NCI-H345 (cell line): ENCODE measurements at places on chromosomes 7 and 10.

DNA sequence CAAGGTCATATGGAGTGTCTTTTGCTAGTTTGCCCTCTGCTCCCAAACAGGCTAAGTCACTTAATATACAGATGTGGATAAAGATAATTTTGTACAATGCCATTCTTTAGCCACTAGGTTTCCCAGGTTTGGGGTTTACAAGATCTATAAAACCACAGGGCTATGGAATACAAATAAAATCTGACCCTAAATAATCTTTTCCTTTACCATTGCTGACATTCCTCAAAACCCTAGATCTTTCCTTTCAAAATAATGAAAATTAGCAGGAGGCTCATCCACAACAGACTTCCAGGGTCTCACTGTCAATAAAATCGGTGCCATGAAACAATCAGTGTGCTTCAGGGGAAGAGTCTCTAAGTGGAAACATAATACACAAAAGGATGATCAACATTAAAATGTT, 148.4 kb downstream of the CPEB3 start:
- DNase-seq: no peak

DNA sequence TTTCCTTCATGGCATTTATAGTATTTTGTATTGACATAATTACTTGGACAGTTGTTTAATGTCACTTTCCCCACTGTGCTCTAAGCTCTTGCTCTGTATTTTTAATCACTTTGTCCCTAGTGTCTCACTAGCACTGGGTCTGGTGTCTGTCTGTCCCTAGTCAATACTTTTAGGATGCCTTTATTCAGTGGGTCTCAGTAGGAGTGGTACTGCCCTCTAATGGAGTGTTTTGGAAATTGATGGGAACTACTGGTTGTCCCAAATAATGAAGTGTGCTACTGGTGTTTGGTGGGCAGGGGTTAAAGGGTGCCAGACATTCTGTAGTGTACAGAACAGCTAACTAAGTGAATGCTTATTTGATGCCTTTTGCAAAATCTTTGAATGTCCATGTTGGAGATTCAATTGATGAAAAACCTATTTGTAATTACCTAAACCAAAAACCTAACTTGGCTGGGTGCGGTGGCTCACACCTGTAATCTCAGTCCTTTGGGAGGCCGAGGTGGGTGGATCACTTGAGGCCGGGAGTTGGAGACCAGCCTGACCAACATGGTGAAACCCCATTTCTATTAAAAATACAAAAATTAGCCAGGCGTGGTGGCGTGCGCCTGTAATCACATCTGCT, 33.3 kb downstream of the CDK14 start:
- peak; percentile 44 for DNase-seq

- DNase-seq: no peak
Measured at GRCh38 chr10:127527891-127528290, 21.2 kb upstream of the NPS start.

DNA sequence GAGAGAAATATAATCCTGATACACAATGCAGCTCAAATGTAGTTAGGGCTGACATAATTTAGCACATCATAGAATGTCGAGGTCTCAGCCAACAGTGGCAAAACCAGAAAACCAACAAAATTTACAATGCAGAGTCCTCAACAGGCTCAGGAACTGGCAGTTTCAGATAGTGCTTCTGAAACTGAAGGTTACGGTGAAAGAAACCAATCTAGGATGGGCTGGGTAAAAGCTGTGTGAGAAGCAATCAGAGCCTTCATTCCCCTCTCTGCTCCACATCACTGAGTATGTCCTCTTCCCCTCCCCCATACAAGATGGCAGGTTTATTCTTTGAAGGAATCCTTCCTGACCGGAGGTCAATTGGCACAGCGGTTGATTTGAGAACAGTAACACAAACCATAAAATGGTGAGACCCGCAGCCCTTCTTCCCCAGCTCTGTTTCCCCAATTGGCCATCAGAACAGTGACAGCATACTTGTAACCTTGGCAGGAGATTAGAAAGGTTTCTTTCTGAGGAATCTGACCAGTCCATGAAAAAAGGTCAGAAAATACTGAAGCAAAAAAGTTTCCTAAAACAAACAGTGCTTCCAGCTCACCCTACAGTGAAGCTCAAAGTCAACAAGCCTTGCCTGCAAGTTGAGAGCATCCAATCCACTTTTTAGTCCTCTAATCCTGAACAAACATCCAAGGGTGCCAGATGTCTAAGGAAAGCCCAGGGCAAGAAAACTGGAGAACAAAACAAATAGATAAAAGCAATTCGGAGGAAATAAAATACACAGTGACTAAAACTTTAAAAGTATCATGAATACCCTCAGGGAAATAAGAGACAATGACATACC, 53.9 kb upstream of the IL6 start:
- DNase-seq: peak; percentile 36

DNA sequence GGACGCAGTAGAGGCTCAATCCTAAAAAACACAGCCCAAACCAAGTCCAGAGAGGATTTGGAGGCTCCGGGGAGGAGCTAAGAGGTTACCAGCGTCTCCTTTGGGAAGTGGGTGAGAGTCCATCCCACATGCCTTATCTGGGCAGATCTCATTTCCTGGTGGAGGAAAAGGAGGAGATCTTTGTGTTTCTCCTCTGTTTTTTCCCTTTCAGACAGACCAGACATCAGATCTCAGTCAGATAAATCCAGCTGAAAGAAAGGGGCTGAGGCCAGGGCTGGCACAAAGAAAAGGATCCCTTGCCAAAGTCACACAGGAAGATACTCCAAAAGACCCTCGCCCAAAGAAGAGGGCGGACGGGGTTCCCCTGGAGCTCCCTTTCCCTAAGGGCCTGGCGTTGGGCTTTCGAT, 58.3 kb upstream of the COMTD1 start:
- no peak for DNase-seq

DNA sequence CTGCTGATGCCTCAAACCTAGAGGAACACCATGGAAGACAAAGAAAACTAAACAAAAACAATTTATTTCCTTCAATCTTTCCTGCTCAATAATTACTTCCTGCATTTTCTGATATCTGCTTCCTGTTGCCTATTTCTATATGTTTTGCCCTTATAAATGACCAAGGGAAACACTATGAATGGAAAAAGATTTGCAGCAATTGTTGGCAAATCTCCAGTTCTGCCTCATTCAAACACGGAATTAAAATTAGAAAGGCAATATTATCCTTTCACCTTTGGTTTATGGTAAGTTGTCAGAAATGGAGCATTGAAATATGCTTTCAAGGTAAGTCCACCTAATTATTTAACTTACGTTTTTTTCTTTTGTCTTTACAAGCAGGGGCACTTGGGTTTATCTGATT, 552.2 kb upstream of the ANKRD30A start:
- DNase-seq: no peak

DNA sequence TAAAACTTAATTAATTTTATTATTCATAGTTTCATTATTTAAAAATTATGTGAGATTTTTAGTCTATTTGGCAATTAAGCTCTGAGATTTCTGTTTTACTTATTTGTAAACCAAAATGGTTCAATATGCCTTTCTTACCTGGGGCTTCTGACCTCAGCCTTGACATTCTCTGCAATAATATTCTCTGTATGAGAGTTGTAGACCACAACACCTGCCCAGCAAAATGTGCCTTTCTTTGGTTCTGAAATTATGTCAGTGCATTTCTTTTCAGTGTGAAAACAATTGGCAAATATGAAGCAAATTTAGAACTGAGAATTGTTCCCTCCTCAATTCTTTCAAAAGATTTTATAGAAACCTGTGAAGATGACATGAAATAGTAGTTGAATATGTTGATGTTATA, 426.4 kb upstream of the FZD8 start:
- no peak for DNase-seq

DNA sequence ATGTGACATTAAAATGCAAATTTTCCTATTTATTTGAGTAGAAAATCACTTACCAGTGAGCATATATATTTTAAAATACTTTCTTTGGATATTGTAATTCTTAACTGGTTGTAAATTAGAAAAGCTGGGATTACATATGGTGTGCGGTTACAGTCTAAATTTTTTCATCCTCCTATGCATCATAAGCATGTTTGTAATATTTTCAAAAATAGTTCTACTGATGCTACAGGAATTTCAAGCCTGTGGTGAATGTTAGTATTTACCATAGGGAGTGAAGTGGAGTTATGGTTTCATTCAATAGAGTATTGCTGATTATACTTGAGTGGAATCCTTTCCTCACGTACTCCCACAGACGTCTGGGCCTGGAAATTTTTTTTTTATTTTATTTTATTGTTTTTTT, 34.6 kb upstream of the ST7 start:
- no peak for DNase-seq

DNA sequence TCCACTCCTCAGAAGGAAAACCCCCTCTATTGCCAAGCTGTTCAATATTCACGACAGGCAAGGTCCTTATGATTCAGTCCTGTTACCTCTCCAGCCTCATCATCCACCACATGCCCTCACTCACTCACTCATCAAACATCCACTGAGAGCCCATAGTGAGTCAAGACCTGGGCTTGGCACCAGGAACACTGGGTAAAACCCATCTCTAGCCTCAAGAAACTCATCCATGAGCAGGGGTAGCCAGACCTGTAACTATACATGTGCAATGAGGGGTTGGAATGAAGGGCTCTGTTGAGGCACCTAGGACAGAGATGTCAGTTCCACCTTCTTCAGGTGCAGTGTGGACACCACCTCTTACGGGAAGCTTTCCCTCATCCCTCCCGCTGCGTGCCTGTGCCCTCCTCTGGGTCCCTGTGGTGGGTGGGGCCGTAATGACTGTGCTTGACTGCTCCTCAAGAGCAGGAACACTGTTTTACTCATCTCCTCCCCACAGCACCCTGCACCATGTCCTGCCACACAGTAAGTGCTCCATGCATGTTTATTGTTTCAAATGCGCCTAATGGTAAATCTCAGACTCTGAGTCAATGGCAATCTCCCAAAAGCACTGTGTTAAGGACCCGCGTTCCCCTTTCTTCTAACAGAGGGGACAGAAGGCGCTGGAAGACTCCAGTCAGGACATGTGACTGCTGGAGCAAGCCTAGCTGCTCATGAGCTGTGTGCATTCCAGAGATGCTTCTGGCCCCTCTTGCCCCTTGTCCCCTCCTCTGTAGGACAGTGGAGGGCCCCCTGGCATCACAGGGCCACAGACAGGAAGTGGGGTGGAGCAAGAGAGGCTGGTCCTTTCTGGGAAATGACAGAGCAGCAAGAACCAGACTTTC, 95.4 kb downstream of the HIPK2 start:
- peak; percentile 25 for DNase-seq

GRCh38 chr7:45073031-45073785, 15.6 kb downstream of the NACAD start:
- no peak for DNase-seq

GRCh38 chr7:71824006-71824760, 588.0 kb downstream of the CALN1 start:
- no peak for DNase-seq

- no peak for DNase-seq
Measured at GRCh38 chr10:2117641-2118040, 380.3 kb upstream of the ADARB2 start.

DNA sequence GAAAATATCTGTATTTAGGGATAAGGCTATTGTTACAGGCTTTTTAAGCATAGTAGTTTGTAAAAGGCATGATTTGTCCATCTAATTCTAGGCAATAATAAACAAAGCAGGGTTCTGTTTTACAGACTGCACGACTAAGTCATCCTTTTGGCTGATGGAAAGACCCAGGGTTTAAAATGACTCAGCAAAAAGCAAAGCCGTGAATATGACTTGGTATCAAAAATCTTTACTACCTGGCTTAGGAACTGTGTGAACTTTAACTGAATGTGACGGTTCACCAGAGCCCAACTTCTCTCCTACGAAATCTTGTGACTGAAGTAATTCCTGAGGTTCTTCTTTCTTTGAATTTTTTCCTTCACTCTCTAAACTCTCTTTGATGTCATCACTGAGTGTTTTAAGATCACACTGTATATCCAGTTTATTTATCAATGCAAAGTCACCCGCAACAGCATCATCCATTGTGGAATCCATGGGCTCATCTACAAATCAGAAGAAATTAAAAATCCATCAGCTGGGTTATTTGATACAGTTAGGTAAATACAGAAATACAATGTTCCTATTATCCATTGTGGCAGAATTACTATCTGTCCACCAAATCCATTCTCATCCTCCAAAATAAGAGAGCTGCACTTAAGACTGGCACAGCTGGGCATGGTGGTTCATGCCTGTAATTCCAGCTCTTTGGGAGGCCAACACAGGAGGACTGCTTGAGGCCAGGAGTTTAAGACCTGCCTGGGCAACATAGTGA, 17.0 kb downstream of the ATE1 start:
- DNase-seq: no peak

GRCh38 chr10:6669269-6669859, 89.3 kb upstream of the PRKCQ start:
- DNase-seq: no peak

DNA sequence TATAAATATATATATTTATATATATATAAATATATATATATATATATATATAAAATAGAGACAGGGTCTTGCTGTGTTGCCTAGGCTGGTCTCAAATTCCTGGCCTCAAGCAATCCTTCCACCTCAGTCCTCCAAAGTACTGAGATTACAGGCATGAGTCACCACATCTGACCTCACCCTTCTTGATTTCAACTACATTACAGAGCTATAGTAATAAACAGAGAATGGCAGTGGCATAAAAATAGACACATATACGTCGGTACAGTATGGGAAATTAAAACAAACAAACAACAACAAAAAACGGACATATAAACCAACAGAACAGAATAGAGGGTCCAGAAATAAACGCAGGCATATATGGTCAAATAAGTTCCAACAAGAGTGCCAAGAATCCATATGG, 77.6 kb upstream of the PPP1R3A start:
- DNase-seq: no peak

GRCh38 chr7:91127959-91128358, 136.3 kb upstream of the FZD1 start:
- DNase-seq: no peak

DNA sequence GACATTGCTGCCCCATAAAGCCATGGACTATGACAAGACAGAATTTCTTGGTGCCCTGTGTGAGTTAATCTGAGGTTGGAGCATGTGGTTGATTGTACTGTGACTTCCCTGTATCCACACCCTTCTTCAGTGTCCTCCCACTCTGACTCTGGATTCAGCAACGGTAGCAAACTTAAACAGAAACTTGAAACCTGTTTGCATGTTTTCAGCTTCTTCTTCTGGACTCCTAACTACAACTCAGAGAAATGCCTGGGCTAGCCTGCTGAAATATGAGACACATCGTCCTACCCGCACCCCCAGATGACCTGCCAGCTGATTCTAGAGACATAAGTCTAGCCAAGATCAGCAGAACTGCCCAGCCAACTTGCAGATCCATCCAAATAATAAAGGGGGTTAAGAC, 78.4 kb downstream of the IPMK start:
- DNase-seq: no peak
